ENCODE measurements at places on chromosomes 11 and 22.

DNA sequence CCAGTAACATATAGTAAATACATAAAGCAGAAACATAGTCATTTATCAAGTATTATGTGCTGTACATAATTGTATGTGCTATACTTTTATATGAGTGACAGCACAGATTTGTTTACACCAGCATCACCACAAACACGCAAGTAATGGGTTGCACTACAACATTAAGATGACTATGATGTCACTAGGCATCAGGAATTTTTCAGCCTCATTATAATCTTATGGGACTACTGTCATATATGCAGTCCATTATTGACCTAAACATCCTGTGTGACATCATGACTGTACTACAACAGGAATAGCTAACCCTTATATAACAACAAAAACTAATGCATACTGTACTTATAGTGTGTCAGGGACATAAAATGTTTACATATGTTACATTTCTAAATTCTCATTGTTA is 50.2 kb upstream of the IZUMO1R start:
- no peak for DNase-seq

DNA sequence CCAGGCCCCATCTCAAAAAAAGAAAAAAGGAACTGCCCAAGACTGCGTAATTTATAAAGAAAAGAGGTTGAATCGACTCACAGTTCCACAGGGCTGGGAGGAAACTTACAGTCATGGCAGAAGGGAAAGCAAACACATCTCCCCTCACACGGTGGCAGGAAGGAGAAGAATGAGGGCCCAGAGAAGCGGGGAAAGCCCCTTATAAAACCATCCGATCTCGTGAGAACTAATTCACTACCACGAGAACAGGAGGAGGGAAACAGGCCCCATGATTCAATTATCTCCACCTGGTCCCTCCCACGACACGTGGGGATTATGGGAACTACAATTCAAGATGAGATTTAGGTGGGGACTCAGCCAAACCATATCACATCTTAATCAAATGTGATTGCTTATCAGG is 82.2 kb downstream of the BUD13 start:
- no peak for DNase-seq

- DNase-seq = no peak
Measured at GRCh38 chr22:48931452-48931851, 896.2 kb downstream of the BRD1 start.

DNA sequence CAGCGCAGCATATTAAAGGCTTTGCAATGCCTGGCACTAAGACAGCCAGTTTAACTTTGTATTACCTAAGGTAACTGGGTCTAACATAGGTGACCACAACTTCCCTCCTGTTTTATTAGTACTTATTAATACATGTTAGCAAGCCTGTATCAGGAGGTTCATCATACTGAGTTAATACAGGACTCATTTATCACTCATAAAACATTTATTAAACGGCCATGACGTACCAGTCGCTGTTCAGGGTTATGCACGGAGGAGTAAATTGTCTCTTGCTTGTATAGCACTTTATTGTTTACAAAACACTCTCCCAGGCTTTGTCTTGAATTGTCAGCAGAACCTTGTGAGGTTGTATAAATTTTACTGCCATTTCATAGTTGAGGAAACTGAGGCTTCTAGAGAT is 55.7 kb downstream of the TEAD1 start:
- DNase-seq = no peak

DNA sequence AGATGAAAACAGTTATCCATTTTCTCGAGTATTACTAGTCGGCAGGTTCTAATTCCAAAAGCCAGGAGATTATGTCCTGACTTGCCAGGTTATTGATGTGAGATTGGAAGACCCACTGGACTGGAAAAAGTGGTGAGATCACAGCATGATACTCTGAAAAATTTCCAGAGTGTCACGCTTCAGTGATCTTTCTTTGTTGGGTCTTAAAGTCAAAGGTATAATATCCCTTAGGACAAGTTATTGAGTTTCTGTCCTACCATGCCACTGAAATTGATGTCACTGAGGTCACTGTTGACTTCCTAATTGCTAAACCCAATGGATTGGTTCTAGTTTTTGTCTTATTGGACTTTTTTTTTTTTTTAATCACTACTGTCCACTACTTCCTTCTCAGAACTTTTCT is 104.5 kb upstream of the GRAMD1B start:
- DNase-seq = no peak

- no peak for DNase-seq
Measured at GRCh38 chr11:10641177-10641911, 52.2 kb downstream of the IRAG1 start.

DNA sequence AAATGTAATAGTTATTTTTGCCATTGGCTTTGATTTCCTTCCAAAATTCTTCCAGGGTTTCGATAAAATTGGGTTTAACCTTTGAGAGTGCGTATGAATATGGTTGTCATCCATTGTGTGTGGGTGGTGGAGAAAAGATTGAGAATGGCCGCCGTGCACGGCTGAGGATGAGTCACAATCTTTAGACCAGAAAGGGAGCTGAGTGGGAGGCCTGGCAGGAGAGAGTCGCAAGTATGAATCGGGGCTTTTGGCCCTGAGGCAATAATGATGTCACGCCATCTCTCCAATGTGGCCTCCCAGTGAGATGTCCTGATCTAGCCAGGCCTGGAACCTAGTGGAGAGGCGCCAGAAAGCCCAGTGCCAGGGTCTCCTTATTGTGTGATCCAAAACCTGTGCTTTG is 33.1 kb upstream of the SMPD1 start:
- DNase-seq = no peak

- no peak for DNase-seq
Measured at GRCh38 chr11:20618083-20618482, 18.7 kb downstream of the SLC6A5 start.

DNA sequence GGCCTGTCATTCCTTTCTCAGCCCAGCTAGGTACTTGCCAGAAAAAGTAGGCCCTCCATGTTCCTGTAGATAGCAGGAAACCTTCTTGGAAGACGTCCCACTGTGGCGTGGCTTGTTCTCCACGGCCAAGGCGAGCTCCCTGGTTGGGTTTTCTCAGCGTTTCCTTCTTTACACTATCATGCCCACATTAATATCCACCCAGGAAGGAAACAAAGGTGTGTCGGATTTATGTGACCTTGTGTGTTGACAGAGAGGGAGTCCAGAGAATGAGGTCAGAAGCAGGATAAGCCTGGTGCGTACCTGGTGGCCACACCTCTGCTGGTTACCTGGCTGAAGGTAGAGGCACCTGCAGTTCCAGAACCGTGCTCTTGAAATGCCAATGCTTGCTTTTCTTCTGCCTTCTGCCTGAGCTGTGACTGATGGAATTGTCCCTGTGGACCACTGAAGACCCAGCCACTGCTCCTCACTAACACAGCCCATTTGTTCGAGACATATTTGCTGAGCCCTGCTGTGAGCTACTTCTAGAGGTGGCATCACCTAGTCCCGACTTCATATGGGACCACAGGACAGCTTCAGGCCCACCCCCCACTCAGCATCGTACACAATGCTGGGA is 7.9 kb downstream of the ASPHD2 start:
- no peak for DNase-seq

DNA sequence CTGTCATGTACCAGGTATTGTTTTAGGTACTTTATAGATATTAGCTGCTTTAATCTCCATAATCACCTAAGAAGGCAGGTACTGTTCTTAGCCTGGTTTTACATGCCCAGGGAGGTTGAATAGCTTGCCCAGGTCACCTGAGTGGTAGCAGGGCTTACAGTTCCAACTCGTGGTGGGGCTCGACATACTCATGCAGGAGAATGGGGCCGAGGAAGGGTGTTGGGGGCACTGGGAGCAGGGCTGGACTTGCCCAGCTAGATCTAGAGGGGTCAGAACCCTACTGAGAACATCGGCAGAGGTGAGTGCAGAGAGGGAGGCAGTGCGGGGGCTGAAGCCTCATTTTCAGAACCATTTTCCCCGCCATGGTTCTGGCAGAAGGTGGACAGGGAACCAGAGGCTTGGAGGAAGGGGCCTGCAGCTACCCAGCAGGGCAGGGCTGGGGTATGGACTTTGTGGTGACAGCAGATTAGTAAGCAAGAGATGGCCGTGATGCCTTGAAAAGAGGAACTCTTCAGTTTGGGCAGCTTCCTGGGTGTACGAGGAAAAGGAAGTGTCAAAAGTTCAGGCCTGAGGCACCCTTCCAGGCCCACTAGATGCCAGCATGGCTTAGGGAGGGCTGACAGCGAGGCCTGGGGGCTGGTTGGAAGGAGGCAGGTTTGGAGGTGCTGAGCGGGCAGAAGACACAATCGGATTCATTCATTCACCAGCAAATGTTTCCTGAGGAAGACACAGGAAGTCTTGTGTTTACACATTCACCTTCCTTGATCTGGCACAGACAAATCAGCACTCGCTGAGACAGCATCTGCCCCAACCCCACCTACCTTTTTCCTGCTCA is 54.7 kb upstream of the LYVE1 start:
- DNase-seq = peak; percentile 50

- DNase-seq = no peak
Measured at GRCh38 chr11:87180742-87181141, 143.0 kb downstream of the TMEM135 start.
